Colonic mucosa (tissue), 4 donors: ENCODE measurements at places on chromosomes 12 and 14. TPM values are rescaled to one million over a fixed set of nuclear protein-coding genes. Genes with fewer than 3 reads are reported as not detected.
A peak's percentile ranks its signal among the peaks of the same experiment; 100 is the strongest.

GRCh38 chr14:94885481-94886155 is 115.7 kb upstream of the GSC start:
- no peak for DNase-seq

DNA sequence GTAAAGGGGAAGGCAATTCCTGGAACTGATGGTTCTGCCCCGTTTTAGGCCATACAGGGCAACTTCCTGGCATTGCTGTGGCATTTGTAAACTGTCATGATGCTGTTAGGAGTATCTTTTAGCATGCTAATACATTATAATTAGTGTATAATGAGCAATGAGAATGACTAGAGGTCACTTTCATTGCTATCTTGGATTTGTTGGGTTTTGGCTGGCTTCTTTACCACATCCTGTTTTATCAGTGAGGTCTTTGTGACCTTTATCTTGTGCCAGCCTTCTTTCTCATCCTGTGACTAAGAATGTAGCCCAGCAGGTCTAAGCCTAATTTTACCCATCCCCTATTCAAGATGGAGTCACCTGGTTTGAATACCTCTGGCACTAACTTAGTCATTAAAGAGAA is 51.2 kb downstream of the TESPA1 start:
- DNase-seq: no peak

GRCh38 chr12:54486173-54486867 is 11.2 kb upstream of the NCKAP1L start:
- DNase-seq: no peak

Gene NKX2-1
- 0.32 TPM for total RNA-seq

- DNase-seq: no peak
Observed at GRCh38 chr12:79296133-79296532, 394.6 kb downstream of the PAWR start.

Gene VDR
- 124 TPM for total RNA-seq

Gene KLHDC1
- total RNA-seq: 0.94 TPM

DNA sequence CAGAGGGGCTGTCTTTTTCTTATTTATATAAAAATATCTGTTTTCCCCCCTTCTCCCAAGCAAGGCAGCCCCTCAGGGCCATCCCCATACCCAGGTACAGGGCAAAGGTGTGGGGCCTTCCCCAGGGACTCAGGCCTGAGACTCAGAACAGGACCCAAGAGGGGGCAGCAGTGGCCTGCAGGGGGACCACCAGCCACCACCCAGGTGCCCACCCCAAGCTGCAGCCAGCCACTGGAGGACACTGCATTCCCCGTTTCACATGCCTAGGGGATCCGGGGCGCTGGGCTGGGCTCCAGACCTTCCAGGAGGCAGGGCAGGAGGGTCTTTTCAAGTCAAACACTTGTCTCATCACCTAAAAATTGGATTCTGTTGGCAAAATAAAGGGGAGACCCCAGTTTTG is 83.3 kb downstream of the SCARB1 start:
- DNase-seq: no peak

Gene NPAS3
- total RNA-seq: 0.79 TPM

GRCh38 chr12:108260969-108261368 is 78.1 kb downstream of the CMKLR1 start:
- DNase-seq: no peak

- no peak for DNase-seq
Observed at GRCh38 chr14:22699801-22700564, 55.8 kb upstream of the OR6J1 start.

GRCh38 chr12:128644664-128645296 is 179.0 kb downstream of the SLC15A4 start:
- DNase-seq: peak; percentile 70

- no peak for DNase-seq
Observed at GRCh38 chr14:92439537-92440344, 73.8 kb upstream of the RIN3 start.

DNA sequence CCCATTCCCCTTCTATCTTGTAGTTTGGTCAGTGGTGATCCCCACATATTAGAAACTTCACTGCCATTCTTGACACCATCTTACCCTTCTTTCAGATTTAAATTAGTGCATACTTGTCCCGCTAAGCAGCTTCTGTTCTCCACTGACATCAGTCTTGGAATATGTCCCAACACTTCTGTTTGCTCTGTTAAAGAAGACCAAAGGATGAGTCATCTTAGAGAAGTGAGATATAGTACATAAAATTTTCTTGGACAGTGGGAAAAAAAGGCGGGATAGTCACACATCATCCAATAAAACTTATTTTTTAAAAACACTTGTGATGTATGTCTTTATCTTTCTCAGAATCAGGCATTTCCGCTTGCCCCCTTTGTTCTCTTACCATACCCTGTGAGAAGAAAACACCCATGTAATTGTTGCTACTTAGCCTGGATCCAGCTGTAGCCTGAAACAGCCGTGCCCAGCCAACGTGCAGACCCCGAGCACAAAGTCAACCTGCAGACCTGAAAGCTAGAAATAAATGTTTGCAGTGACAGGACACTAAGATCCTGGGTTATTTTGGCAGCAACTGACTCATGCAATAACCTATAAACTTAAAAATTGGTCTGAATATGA is 100.1 kb upstream of the PDE3A start:
- no peak for DNase-seq

Gene WNT1
- total RNA-seq: not detected

GRCh38 chr12:50120953-50121352 is 8.9 kb downstream of the COX14 start:
- DNase-seq: no peak

- DNase-seq: no peak
Observed at GRCh38 chr14:98682726-98683125, 589.3 kb downstream of the BCL11B start.

- no peak for DNase-seq
Observed at GRCh38 chr12:138898-139534, 72.4 kb downstream of the IQSEC3 start.

Gene PAWR
- 211 TPM for total RNA-seq

GRCh38 chr12:82673698-82674097 is 13.0 kb upstream of the TMTC2 start:
- DNase-seq: no peak

- DNase-seq: no peak
Observed at GRCh38 chr12:67263471-67263870, 5.7 kb upstream of the CAND1 start.

DNA sequence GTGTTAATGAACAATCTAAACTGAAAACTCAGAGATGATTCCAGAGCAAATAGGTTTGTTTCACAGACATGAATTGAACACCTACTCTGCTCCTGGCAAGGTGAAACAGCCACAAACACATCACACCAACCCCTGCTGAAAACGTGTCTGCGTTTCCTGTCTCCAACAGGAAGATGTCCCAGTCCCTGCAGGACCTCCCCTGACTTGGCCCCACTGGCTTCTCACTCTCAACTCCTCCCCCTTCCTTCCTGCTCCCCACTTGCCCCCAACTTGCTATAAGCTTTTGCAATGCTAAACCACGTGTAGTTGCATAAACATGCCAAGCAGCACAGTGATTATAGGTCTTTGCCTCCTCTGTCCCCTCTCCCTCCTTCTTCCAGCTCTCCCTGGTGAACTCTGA is 567.6 kb downstream of the BCL11B start:
- no peak for DNase-seq

Gene CMA1
- total RNA-seq: 1.3 TPM

Gene HOXC4
- not detected for total RNA-seq

GRCh38 chr14:73759183-73759713 is 45.1 kb upstream of the PNMA1 start:
- peak; percentile 74 for DNase-seq

- peak; percentile 39 for DNase-seq
Observed at GRCh38 chr12:123533672-123534643, at the start of gene RILPL1. Gene RILPL1 (minus strand): TSS chr12:123533719. CDS start chr12:123533482, 237 bp downstream.

GRCh38 chr12:64544371-64545080 is 65.8 kb upstream of the RASSF3 start:
- DNase-seq: no peak

Gene MANSC4
- total RNA-seq: not detected

GRCh38 chr12:69036533-69036932 is 103.6 kb upstream of the CPM start:
- no peak for DNase-seq

DNA sequence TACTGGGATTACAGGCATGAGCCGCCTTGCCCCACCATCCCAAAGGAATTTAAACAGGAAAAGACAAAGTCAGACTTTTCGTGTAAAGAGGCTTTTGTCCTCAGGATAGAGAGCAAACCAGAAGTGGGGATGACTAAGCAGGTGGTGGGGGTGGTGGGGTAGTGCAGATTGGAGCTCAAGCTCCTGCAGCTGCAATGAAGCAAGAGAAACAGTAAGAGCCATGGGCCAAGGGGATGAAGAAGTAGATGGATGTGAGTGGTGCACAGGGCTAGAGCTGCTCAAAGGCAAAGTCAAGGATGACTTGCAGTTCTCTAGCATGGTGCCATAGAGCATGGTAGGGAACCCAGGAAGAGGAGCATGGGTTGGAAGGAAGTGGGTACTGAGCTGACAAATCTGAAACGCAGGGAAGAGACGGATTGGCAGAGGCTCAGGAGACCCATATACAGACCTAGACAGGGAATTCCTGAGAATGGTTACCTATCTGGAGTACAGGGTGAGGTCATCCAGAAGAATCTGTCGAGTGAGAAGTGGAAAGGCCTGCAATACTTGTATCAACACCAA is 11.4 kb upstream of the RNF34 start:
- DNase-seq: no peak

Gene CLEC1B
- not detected for total RNA-seq

Gene FLRT2
- total RNA-seq: 2.1 TPM

Gene C12orf54
- total RNA-seq: not detected

Gene TSFM
- 68.9 TPM for total RNA-seq

DNA sequence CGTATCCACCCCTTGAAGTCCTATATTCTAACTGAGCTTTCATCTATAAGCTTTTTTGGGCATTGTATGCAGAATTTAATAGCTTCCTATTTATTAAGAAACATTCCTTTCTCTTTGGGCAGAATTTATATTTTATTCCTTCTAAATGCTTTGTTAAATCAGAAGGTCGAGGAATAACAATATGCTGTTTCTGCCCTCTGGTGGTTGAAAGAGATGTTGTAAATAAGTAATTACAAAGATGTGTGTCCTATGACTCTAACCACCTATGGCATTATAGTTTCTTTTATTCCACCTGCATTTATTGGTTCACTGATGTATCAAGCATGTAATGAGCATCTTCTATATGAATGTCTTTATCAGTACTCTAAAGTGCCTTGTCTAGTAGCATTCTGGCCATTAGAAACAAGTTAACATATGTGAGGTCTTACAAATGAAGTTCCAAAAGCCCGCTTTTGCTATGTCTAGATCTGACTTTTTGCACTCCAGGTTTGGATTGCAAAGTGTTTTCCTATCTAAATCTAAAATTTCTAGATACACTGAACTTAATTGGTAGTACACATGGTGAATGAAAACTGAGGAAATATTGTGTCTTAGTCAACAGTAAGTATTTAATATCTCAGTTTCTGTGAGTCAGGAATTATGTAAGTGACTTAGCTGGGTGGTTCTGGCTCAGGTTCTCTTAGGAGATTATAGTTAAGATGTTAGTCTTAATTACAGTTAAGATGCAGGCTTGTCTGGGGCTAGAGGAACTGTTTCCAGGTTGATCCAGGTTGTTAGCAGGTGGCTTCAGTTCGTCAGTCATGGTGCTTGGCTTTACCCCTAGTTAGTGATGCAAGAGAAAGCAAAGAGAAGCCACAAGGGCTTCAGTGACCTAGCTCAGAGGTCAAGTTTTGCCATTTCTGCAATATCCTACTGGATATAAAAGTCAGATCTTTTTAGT is 57.5 kb downstream of the PLEKHA5 start:
- no peak for DNase-seq
